ENCODE measurements at places on chromosomes 1 and 21.

GRCh38 chr1:201123866-201124265, 3.1 kb downstream of the ASCL5 start:
- DNase-seq, result no peak

DNA sequence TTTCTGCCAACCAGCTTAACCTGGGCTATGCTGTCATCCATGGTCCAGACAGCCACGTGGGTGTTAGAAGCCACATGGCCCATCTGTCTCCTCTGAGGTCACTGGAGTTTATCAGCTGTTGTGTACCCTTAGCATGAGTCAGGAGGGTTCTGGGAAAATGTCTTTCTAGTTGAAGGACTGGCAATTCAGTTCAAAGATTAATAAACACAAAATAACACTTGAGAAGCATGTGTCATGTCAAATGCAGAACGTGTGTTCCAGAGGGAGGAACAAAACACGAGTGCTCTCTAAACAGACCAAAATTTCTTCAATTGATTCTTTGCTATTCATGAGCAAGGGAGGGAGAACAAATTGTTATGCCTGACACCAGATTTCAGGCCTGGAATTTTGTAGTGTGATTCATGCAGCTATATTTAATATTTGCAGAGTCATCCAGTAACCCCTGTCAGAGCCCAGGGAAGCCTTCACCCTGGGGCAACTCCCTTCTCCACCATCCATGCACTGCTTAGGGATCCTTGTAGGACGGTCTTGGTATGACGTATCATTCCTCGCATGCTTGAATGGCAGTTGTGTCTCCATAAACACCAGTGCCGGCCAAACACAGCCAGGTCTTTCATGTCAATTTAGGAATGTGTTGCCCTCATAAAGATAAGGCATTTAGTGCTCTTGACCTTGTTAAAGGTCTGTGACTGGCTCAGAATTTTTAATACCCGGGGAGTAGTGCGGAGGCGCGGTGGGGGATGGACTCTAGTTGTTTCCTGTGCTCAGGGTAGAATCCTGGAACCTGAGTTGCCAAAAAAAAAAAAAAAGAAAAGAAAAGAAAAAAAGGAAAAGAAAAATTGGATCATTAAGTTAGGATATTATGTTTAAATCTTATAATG, 27.7 kb upstream of the DYRK1A start:
- no peak for DNase-seq

DNA sequence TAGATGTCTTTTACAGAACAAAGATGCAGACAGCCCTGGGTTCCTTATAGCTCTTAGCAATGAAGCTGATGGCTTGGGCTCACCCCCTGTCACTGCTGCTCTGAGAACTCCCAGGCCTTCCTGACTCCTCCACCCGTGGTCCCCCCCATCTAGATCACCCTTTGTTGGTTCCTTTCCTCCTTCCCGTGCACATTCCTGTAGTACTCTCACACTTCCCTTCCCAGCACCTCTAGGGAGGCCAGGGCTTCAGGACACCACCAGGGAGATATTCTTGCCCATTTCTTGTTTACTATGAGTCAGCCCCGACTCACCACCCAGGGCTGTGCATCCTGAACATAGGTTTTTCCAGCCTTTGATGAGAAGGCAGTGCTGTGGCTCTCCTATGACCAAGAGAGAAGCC, 14.4 kb upstream of the NOS1AP start:
- DNase-seq, result no peak

- DNase-seq, result no peak
These were observed 205.6 kb upstream of the KAZN start for GRCh38 chr1:14392859-14393365.

GRCh38 chr1:41101950-41102607, 80.6 kb upstream of the SLFNL1 start:
- DNase-seq, result no peak

DNA sequence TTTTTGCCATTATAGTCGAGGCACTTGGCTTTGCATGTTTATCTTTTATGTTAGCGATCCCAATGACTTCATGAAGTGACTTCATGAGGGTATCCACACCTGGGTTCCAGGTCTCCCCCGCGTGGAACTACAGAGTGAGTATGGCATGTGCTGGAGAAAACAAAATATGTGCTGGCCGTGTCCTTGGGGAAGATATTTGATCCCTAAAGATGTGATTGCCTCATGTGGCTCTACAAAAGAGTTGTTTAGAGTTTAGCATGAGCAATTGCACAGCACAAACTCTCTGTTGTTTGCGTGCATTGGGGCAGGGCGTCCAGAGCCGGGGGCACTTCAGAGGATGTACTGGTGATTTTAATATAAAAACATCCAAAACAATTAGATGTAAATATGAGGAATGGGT, 4.8 kb downstream of the IL10RB start:
- no peak for DNase-seq

DNA sequence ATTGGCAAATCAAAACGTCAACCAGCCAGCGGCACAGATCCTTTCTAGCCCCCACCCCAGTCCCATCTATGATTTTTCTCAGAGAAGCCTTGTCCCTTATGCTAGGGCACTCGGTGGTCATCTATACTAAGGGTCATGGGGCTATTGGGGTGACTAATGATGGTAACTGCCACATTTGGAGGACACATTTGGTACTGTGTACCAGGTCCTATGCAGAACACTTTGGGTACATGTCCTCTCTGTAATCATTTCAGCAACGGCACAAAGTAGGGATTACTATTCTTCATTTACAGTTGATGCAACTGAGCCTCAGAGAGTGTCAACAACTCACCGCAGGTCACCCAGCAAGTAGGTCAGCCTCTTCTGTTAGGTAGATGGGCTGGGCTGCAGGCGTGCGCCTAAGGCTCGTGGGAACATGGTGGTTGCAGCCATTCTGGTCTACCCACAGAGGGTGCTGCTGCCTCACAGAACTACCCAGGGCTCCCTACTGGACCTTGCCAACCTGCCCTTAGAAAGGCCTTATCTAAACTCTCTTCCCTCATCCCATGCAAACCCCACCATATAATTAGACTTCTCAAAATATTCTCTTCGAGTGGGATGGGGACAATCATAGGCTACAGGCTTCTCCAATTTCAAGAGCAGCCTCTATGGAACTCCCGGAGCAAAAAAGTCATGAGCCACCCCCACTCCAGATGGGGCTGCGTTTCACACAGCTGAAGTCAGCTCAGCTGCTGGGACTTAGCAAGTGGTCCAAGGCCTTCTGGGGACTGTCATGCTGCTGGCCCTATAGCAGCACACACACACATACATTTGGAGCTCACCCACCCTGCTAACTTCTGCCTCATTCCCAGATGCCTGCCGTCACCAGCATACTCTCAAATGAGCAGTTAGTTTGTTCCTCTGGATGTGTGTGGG, 5.8 kb upstream of the SDHB start:
- peak; percentile 42 for DNase-seq

- no peak for DNase-seq
These were observed 77.3 kb upstream of the KCNJ15 start for GRCh38 chr21:38179511-38179910.

DNA sequence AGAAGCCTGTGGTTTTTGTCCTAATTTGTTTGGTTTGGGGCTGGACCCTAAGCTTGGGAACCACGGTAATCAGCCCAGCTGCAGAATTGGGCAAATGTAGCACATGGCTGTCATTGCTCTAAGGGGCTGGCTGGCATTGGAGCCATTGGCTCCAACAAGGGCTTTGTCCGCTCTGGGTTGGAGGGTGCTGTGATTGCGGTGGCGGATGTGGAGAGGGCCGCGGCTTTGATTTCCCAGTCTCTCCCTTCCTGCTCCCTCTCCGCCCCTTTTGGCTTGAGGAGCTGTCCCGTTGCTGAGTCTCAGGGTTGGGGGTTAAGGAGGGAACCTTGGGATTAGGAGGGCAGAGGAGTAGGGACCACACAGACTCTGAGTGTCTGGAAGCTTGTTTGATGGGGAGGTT, 91.7 kb upstream of the CD34 start:
- no peak for DNase-seq

- DNase-seq, result no peak
These were observed 287.3 kb downstream of the VAV3 start for GRCh38 chr1:107677697-107678096.

GRCh38 chr1:106554294-106554693, 502.2 kb upstream of the PRMT6 start:
- DNase-seq, result no peak

- no peak for DNase-seq
These were observed 31.6 kb upstream of the UBE2U start for GRCh38 chr1:64171797-64172281.

GRCh38 chr1:235933017-235933765, 66.5 kb upstream of the LYST start:
- no peak for DNase-seq

- no peak for DNase-seq
These were observed 2.4 kb downstream of the DRAXIN start for GRCh38 chr1:11693917-11694316.

DNA sequence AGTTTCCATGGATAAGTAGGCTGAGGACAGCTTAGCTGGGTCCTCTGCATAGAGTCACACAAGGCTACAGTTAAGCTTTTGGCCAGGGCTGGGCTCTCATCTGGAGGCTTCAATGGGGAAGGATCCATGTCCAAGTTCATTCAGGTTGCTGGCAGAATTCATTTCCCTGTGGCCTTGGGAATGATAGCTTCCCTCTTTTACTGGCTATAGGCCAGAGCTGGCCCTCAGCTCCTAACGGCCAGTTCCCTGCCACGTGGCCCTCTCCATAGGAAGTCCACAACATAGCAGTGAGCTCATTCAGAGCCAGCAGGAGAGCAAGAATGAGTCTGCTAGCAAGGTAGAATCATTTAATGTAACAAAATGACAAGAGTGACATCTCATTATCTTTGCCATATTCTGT, 15.1 kb upstream of the PODN start:
- DNase-seq, result no peak

DNA sequence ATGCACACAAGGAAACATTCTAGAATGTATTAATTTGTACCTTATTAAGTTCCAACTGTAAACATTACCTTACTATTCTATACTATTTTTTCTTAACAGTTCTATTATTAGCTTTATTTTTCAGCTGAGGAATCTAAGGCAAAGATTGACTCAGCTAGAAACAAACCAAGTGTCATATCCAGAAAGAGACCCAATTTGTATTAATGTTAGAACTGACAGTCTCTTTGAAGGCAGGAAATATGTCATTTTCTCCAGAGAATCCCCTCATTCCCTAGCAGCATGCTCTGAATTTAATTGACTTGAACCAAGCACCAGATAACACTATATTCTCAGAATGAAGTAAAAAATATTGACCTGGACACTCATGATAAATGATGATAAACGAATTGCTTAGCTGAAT, 81.4 kb upstream of the PLPPR5 start:
- DNase-seq, result no peak

DNA sequence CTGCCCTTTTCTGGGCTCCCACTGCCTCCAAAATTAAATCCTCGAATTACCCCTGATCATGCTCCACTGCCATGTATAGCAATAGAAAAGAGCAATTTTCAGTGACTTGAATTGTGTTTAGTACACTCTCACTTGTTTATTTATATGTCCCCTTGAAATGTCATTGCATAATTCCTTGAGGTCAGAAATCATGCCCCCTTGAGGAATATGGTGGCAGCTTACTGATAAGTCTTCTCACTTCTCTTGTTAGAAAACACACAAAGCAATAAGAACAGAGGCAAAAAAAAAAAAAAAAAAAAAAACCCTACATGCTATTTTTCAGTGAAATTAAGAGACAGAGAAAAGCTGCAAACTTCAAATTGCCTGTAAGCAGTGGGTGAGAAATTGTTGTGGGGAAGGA, 37.5 kb downstream of the GPR88 start:
- no peak for DNase-seq

DNA sequence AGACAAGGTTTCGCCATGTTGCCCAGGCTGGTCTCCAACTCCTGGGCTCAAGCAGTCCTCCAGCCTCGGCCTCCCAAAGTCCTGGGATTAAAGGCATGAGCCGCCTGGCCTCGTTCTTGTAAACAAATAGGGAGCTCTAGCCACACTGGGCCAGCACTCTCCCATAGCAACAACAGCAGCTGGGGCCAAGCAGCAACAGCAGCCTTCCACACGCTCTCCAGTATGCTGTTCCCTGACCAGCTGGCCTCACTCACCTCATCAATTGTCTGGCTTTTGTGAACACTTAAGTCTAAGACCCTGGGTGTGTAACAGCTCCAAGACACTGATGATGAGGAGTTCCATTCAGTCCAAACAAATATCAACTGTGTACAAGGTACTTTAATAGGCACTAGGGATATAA, 16.9 kb upstream of the GLIS1 start:
- DNase-seq, result no peak

- DNase-seq, result no peak
These were observed 71.6 kb upstream of the IFFO2 start for GRCh38 chr1:19028110-19028509.

DNA sequence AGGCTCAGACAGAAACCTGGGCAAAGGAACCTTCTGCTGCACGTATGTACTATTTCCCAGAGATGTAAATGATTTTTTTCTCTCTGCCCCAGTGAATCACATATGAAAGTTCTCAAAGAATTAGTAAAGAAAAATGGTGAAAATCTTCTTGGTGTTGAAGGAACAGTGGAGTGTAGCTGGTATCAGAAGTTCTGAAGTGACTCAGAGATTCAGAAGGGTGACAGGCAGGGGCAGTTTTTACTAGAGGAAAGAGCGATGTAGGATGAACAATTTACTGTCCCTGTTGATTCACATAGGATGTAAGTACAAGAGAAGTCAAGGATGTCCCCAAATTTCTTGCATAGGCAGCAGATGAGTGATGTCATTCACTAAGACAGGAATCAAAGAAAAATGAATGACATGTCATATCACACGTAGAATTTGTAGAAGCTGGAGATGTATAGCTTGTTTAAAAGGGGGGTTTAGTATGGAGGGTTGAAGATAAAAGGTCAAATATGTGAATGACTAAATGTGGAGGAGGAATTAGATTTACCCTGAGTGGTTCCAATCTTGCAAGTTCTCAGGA, 26.4 kb downstream of the WLS start:
- DNase-seq, result no peak

DNA sequence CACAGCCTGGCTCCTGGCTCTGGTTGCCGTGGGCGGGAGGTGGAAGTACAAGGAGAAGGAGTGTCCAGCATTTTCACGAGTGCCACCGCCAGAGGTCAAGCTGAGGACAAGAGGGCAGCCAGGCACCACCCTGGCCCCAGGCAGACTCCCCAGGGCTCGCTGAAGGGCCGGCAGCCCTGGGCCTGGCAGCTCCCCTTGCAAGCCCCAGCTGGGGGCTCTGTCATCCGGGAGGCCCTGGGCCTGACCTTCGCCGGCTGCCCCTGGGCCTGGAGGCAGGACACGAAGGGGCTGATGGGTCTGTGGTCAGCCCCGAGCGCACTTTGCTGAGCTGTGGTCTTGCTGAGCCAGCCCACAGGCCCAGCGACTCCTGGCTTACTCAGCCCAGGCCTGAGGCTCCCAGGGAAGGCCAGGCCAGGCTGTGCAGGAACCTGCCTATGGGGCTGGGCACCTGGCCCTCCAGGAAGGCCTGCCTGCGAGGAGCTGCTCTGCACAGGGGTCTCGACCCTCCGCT, 74.8 kb downstream of the MORN1 start:
- DNase-seq, result no peak

GRCh38 chr1:153598309-153599172, 14.4 kb downstream of the S100A16 start:
- peak; percentile 12 for DNase-seq

GRCh38 chr21:14358775-14359174, 24.2 kb downstream of the HSPA13 start:
- DNase-seq, result no peak

All from CD4-positive, alpha-beta T cell treated with Interleukin-10 for 1 hour (primary cell).